ENCODE measurements at places on chromosomes 2 and 18. TPM values are rescaled to one million over a fixed set of nuclear protein-coding genes. Genes with fewer than 3 reads are reported as not detected.

DNA sequence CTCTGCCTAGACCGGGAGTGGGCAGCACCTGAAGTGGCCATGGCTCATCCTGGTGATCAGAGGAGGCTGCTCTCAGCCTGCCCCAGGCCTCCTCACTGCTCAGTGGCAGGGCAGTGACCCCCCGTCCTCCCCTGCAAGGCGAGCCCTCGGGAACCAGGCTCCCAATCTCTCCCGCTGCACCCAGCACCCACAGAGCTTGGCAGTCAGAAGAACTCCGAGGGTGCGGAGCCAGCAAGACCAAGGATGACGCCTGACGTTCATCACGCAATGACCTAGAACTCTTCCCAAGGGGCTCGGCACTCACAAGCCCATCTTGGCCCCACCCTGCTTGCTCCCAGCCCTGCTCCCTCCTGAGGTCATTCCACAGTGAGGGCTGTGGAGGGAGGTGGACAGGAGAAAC lies 189.8 kb upstream of the SALL3 start:
- DNase-seq: no peak

- no peak for DNase-seq
Measured at GRCh38 chr2:50318147-50318546, 713.8 kb downstream of the NRXN1 start.

DNA sequence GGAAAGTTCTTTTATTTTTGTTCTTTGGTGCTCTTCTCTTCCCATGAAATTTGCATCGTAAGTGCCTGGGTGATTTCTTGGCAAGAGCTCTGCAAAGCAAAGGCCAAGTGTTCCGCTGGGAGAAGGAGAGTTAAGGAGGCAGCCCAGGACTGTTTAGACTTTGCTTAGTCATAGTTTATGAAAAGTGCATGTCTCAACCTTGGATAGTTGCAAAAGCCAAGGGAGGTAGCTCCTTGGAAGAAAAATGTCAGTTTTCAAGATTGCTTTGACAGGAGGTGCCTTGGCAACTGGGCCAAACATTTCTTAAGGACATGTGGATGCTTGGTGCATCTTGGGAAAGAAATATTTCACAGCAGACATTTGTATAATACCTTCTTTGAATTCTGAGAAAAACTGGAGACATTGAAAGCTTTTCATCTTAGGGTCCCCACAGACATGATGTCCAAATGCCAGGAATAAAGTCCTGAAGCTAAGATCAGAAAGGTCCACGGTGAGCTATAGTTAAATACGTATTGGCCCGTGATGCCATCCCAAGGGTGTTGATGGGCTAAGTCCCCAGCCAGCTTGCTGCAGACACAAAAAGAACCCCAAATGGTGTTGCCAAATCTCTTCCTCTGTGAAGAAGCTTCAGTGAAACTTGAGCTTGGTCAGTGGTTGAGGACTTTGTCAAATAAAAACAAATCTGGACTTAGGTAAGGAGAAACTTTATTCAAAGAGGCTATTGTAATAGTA lies 96.3 kb upstream of the THUMPD2 start:
- no peak for DNase-seq

DNA sequence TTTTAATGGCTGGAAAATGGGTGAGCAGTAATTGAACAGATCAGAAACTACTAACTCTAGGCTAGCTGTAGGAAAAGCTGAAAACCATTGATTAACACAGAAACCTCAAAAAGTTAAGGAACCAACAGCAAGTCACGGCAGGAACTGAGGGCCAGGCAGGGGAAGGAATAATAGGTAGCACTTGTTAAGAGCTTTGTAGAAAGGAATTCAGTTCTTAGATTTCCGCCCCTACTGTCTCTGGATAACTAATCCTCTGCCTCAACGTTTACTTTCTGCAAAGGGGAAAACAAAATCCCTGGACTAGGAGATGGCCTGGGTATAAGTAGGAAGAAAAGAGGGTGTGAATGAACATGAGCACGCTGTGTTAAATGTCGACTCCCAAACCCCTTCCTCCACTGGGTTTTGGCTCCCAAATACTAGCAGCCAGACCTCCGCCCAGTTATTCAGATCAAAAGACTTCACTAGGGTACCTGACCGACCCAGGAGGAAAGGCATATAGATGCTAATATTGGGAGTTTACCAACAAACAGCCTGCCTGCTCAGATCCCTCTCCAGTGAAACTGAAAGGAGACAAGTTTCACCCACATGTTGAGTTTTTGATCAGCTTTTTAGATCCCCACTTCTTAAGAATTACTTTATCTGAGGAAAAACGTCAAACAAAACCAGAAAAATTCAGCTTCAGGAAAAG lies 12.4 kb downstream of the SMAD2 start:
- DNase-seq: no peak

IL1B gene
- 0.41 TPM for total RNA-seq

DNA sequence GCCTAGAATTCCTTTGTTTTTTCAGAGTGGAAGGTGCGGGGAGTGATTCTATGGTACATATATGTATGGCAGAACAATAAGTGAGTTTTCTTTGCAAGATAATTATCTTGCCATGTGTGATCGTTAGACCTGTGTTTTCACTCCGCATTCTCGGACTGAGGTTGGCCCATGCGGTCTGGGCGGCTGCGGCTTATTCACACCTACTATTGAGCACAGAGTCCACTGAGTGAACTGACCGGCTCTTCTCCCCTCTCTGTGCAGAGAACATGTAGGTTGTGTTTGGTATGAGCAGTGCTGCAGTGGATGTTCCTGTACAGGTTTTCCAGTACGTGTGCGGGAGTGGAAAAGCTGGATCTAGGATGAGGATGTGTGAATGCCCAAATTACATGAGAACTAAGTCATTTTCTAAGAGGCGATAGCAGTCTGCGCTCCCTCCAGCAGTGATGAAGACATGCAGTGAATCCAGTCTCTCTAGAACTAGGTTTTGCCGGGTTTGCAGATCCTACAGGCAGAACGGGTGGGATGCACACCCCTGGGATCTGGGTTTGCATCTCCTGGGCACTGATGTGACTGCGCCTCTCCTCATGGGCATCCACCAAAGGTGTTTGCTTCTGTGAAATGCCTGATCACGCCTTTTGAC lies 27.1 kb downstream of the MTERF4 start:
- no peak for DNase-seq

MEMO1 gene
- total RNA-seq: 77.9 TPM

GRCh38 chr2:191249156-191249813 lies 4.1 kb downstream of the MYO1B start:
- no peak for DNase-seq

- no peak for DNase-seq
Measured at GRCh38 chr2:39661826-39662225, 3.9 kb upstream of the TMEM178A start.

GRCh38 chr2:9796056-9797010 lies 46.9 kb upstream of the TAF1B start:
- DNase-seq: no peak

MYOM1 gene
- total RNA-seq: 0.82 TPM

GRCh38 chr2:105517814-105518705 lies 119.2 kb upstream of the FHL2 start:
- no peak for DNase-seq

- no peak for DNase-seq
Measured at GRCh38 chr2:105515581-105516415, 116.9 kb upstream of the FHL2 start.
